ENCODE measurements at places on chromosomes 3 and 15. TPM values are rescaled to one million over a fixed set of nuclear protein-coding genes. Genes with fewer than 3 reads are reported as not detected.

EPHA3 gene
- not detected for total RNA-seq

GRCh38 chr3:143146486-143147274 lies 27.1 kb downstream of the CHST2 start:
- no peak for DNase-seq

FRMD4B gene
- 32.8 TPM for total RNA-seq

DNA sequence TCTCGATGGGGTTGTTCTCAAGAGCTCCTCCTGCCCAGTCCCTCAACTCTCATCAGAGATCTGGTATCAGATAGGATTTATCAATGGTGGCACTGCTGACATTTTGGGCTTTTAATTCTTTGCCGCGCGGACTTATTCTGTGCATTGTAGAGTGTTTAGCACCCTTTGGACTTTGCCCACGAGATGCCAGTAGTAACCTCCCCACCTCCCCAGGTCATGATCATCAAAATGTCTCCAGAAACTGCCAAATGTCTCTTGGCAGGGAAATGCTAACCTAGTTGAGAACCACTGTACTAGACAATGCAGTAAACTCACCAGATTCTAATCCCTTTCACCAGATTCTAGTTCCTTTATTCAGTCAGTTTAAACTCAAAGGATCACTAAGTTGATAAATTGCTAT lies 24.0 kb downstream of the SLC27A2 start:
- DNase-seq: no peak

DNA sequence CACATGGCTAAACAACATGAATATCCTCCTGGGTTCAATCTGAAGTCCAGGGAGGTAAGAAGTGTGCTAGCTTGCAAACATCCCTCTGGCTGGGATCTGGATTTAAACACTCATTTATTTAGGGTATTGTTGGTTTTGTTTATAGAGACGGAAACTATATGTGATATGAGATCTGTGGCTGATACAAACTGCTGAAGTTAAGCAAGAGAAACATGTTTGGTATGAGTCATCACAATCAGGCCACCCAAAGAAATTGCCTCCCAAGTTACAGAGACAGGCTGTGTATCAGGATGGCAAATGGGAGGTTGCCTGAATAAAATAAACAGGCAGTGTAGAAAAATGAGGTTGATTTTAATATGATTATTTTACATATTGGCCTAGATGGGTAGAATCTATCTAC lies 562.1 kb downstream of the IGSF11 start:
- no peak for DNase-seq

- no peak for DNase-seq
Measured at GRCh38 chr3:64806668-64807605, 119.1 kb upstream of the ADAMTS9 start.

DNA sequence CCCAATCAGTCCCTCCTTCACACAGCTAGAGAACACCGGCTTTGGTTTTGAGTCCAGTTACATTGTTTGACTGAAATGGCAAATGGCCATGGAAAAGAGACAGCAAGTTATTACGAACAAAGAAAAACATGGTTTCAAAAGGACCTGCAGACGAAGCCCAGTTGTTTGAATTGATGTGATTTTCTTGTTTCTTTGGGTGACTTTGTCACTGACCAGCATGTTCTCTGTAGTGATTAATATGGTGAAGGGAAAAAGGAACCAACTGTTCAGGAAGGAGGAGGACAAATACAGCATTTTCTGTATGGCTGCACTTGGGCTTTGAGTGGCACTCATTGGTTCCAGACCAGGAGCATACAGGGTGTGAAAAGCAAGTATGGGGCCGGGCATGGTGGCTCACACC lies 217.4 kb upstream of the TPM1 start:
- no peak for DNase-seq

GRCh38 chr3:47870702-47871260 lies 67.8 kb downstream of the DHX30 start:
- no peak for DNase-seq

IL20RB gene
- total RNA-seq: 0.80 TPM

DNA sequence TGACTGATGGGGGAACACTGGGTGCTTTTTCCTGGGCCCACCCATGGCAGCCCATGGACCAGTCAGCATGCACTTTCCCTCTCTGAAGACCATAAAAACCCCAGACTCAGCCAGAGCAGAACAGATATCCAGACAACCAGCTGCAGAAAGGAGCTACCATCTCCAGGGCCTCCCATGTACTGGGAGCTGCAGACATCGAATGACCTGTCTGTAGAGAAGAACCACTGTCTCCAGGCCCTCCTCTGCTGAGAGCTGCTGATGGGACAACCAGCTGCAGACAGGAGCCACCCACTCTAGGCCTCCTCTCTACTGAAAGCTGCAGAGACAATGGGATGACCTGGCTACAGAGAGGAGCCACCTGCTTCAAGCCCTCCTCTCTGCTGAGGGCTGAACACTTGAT lies 66.6 kb downstream of the PROS1 start:
- DNase-seq: no peak

GRCh38 chr15:90583471-90584252 lies 53.9 kb downstream of the CRTC3 start:
- no peak for DNase-seq

GRCh38 chr15:77630956-77631744 lies 1.6 kb downstream of the LINGO1 start:
- DNase-seq: no peak

NMB gene
- 6.2 TPM for total RNA-seq

CLEC3B gene
- total RNA-seq: not detected

DNAJA4 gene
- total RNA-seq: 39.6 TPM

CYP8B1 gene
- not detected for total RNA-seq

DAZL gene
- total RNA-seq: not detected

DNA sequence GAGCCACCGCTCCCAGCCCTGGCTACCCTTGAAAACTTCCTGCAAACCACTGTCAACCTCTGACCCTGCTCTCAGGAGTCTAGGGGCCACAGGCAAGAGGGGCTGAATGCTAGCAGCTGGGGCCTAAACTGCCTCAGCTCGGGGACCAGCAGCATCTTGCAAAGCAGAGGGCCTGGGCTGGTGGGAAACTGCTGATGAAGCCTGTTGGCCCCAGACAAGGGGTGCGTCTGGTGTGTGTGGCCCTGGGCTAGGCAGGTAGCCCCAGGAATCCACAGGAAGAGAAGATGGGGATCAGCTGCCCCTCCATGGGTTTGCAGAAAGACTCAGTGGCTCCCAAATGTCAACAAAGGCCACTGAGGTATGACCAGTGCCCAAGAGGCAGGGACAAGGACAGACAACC lies 8.2 kb upstream of the POLG start:
- DNase-seq: no peak

DNA sequence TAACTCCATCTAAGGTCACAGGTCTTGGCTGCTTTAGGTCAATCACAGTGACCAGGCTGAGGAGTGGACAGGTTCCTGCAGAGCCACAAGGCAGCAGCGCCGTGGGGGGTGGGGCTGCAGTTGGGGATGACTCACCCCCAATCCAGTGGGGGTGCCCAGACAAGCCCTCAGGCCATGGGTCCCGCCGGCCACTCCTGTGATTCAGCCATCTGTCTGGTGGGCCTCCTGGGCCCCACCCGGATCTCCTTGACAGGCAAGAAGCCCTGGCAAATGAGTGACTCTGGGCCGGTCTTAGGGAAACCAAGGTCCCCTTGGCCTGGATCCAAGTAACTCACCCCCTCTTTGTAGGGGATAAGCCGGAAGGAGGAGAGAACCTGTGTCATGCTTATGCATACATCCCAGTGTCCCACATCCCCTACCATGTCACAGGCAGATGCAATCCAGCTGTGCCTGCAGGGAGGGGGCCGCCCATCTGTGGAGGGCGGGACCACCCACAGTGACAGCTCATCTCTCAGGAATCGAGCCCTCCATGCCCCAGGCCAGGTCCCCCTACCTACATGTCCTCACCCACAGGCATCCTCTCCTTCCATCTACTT lies 495 bp upstream of the COL7A1 start:
- no peak for DNase-seq

GRCh38 chr3:22928216-22929110 lies 274.7 kb upstream of the UBE2E2 start:
- no peak for DNase-seq
